ENCODE measurements at places on chromosomes 4 and X.
A peak's percentile ranks its signal among the peaks of the same experiment; 100 is the strongest.

DNA sequence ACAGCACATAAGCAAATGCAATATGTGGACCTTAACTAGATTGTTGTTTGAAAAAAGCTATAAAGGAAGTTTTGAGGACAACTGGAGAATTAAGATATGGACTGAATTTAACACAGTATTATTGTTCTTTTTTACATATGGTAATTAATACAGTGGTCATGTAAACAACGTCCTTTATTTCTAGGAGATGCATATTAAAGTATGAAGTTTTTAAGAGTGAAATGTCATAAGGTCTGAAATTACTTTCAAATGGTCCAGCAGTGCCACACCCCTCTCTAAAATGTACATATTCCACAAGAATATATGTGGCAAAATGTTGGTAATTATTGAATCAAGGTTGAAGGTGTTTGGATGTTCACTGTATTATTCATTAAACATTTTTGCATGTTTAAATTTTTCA lies 40.9 kb downstream of the WDFY3 start:
- DNase-seq = no peak

- no peak for DNase-seq
These were observed 21.4 kb downstream of the MGST2 start for GRCh38 chr4:139686988-139687387.

DNA sequence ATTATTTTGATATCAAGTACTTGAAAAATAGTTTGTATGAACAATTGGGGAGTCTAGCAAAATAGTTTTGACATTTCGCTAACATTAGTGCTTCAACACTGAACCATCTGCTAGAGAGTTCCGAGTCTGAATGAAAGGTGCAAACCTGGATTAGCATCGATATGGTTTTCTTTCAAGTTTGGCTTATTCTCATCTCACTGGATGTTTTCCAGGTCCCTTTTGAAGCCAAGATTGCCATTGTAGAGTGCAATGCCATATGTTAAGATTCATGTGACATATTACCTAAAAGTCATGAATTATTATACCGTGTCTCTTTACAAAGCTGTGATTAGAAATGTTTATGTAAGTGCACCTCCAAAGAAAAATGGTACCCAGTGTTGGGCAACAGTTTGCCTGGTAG lies 36.8 kb upstream of the NAA11 start:
- no peak for DNase-seq

- DNase-seq = peak; percentile 66
These were observed at the start of gene PCDH7 for GRCh38 chr4:30720021-30720660. PCDH7 (plus strand) TSS chr4:30720369; CDS start chr4:30721423, 1,054 bp downstream.

GRCh38 chr4:69594382-69594781 lies 45.1 kb downstream of the UGT2A2 start:
- DNase-seq = peak; percentile 7

GRCh38 chr4:36283912-36284465 lies 2.6 kb downstream of the DTHD1 start:
- DNase-seq = no peak

DNA sequence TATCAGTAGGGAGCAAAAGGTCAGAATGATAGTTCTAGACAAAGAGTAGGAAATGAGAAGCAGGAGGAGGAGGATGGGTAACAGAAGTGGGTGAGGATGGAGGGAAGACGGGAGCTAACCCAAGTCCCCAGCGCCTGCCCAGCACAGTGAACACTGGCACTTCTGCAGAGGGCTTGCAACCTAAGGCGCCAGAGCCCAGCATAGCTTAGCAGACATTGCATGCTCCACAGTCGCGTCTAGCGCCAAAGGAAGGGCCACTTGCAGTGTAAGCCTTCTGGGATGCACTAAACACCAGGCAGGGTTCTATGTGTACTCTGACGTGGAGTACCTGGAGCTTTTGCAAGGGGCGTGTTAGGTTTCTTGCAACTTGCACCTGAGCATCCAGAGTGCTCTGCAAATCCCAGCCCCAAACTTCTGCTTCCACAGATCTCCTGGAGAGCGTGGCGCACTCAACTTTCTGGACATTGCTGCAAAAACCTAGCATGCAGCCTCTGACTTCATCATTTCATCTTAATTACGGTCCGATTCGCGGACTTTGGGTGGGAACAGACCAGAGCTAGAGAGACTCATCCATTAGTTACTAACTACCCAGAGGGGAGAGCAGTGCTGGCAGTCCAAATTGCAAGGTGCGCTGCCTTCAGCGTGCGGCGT lies 46.5 kb upstream of the NKAP start:
- no peak for DNase-seq

DNA sequence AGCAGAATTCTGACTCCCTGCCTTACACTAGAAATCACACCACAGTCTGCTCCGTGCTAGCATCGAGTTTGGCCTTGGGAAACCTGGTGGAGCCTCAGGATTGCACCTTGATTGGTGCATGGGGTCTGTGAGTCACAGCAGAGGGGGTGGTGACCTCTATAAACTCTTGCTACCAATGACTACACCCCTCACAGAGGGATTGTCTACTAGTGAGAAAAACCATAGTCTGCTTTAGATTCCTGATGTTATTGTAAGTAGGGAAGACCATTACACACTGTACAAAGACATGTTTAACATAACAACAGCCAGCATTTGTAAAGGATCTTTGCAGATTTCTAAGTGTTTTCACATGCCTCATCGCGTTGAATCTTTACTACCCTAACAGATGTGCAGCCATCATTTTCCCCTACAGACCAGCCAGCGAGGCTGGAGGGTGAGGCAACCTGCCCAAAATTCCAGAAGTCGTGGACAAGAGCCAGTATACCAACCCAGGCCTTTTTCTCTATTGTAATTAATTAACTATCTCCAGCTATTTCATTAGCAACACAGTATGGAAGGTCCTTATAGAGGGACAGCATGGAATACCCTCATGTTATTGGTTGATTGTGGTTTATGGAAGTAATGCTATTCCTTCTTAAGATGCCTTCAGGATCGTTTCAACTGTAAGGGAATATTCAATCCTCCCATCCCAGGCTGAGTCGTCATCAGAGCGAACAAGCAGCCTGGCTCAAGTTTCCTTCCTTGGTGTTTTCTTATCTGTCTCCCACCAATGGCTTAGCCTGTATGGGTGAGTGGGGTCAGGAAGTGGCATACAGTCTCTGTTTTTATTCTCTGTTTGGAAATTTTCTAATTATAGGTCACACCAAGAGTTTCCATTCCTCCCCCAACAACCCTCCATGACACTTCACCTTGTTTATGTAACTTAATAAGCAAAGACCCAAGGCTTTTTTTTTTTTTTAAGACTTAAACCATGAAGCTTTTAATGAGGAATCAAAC lies 55.9 kb upstream of the KDR start:
- DNase-seq = no peak

DNA sequence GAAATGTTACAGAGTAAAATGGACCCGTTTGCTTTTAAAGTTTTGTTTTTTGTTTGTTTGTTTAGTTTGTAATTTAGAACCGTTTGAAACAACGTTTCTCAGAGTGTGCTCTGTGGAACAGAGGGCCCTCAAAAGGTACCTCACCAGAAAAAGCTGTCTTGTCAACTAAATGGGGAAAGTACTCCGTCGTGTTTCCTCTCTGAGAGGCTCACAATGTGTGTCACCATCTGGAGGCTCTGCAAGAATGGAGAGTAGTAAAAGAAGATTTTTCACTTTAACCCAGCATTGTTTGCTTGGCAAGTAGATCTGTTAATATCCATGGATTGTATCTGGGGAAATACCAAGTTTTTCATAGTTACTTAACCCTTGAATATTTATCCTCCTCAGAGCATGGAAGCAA lies 1.5 kb upstream of the ENPEP start:
- DNase-seq = no peak

DNA sequence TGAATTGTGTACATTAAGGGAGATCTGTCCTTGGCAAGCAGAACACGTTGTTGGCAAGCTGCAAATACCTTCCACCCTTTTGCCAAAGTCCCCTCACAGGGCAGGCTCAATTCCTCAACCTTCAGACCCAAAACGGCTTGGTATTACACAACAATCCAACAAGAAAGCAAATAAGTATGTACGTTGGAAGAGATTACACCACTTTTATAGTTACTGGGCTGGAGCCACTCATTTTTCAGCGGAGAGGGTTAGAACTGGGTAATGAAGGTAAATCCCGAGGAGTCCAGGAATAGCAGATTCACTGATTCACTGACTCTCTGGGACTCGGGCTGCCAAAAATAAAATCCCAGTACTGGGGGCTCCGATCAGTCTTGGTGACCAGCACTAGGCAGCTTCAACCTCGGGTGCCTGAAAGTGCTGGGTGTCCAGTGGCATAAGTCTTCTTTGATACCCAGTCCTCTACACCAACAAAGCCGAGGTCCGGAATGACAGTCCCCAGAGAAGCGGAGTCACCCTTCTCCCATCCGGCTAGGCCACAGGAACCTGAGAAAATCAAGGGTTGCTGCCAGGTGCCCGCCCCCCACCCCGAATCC lies 587 bp downstream of the TIMM8A start:
- peak; percentile 13 for DNase-seq

- no peak for DNase-seq
These were observed 165.3 kb upstream of the FTHL17 start for GRCh38 chrX:31237189-31237588.

DNA sequence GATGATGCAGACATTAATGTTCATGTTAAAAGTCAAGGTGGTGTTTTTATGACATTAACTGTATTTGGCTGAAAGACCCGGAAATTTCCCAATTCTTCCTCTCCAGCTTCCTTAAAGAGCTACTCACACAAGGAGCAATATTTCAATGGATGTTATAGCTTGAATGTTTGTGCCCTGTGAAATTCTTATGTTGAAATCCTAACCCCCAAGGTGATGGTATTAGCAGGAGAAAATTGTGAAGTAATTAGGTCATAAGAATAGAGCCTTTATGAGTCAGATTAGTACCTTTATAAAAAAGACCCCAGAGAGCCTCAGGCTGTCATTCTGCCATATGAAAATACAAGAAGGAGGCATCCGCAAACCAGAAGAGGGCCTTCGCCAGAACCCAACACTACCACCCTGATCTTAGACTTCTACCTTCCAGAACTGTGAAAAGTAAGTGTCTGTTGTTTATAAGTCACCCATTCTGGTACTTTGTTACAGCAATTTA lies 3.6 kb downstream of the TLR1 start:
- DNase-seq = no peak

DNA sequence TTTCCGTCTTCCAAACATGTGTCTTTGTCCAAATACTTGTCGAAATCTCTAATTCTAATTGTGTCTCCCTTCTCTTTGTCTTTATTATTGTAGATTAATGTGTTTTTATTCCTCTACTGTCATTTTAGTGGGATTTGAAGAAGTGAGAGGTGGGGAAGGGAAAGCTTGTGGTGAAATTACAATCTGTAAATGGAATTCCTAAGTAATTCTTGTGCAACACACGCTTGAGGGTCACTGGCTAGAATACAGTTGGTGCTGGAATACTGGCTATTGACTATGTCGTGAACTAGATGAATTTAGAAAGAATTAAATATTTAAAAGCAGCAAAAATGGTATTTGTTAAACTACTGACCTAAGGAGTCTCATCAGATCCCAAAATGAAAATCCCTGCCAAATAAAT lies 10.7 kb upstream of the FNIP2 start:
- DNase-seq = no peak

GRCh38 chrX:55489314-55490009 lies at the start of gene USP51:
USP51 (minus strand) TSS chrX:55489848; CDS start chrX:55488939, 909 bp downstream.
- DNase-seq = peak; percentile 81

- DNase-seq = no peak
These were observed 132.2 kb upstream of the NDP start for GRCh38 chrX:44105228-44105913.

GRCh38 chrX:153307276-153308178 lies 14.0 kb downstream of the PNMA6F start:
- DNase-seq = no peak

- peak; percentile 49 for DNase-seq
These were observed 98.2 kb downstream of the AFF1 start for GRCh38 chr4:87032884-87033533.

- DNase-seq = no peak
These were observed 623.9 kb downstream of the BCOR start for GRCh38 chrX:39473812-39474211.

GRCh38 chr4:1789552-1789951 lies 3.5 kb upstream of the FGFR3 start:
- no peak for DNase-seq
